NCI-H2107 (cell line): ENCODE measurements at places on chromosomes 5 and 9.

- no peak for DNase-seq
Measured at GRCh38 chr5:58842852-58843251, 260.0 kb downstream of the RAB3C start.

DNA sequence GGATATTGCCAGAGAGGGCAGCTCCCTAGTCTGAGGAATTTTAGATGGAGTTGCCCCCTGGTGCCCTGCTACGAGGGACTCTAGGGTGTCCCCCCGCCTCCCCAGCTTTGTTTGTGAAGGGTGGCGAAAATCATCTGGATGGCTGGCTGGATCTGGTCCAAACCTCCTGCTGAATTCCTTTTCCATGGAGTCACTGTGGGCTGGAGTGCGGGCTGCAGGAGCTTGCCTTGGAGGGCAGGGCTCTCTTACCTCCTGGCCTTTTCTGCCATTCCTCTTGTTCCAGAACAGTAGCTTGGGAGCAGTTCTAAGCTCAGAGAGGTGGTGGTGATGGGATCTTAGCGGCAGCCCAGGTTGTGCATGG lies 2.1 kb downstream of the SYNPO start:
- DNase-seq: no peak

DNA sequence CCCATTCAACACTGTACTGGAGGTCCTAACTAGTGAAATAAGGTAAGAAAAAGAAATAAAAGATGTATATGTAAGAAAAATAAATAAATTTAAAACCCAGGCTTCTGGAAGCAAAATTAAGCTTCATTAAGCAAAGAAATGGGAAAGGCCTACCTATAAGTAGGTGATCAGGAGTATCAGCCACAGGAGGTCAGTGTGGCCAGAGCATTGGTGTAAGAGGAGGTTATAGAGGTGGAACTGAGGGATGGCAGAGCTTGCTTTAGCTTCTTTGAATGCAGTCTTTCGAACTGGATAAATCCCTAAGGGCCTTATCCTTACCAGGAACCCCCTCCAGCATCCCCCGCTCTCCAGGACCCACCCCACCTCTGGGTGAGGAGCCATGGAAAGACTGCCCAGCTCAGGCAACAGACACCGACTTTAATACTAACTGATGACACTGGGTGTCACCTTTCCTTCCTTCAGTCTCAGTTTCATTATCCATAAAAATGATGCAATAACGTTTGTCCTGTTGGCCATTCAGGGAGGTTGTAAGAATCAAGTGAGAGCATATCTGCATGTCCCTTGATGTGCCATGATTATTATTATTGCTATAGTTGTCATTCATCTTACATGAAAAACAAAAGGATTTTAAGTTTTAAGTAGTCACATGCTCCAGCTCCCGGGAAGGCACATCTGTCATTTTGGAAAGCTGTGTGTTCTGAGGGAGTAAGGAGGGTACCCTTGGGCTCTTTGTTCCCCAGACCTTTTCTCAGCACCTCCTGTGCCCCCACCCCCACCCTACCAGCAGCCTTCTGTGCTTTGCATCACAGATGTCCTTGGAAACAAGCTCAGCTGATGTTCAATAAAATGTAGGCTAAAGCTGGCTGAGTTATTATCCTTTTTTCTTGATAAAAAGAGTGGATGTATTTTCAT lies 50.8 kb upstream of the CTNNA1 start:
- DNase-seq: no peak

GRCh38 chr9:128175726-128176125 lies 15.6 kb downstream of the CIZ1 start:
- DNase-seq: no peak

GRCh38 chr5:67588389-67588788 lies 391.8 kb upstream of the CD180 start:
- no peak for DNase-seq

DNA sequence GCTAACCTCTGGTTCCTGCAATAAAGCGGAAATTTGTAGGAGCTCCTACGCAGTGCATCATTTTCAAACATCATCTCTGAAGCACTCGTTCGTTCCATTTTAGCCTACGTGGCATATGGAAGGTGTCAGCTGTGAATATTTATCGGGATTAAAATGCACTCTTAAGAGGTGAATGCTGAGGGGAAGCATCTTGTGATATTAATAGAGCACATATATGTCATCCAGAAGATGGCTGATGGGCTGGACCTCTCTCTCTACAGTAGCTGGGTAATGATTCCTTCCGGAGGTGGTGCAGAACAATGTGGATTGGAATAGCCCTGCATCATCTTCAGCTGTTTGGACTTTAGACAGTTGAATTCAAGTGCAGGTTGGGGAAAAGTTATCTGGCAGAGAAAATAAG lies 478.7 kb downstream of the DMAC1 start:
- no peak for DNase-seq

GRCh38 chr5:128021411-128021810 lies 62.2 kb upstream of the SLC12A2 start:
- no peak for DNase-seq

- DNase-seq: peak; percentile 16
Measured at GRCh38 chr9:78121488-78121887, 89.9 kb upstream of the GNAQ start.

- DNase-seq: no peak
Measured at GRCh38 chr5:176994460-176995121, 12.0 kb downstream of the UIMC1 start.

- peak; percentile 67 for DNase-seq
Measured at GRCh38 chr9:38226491-38226951, 157.5 kb upstream of the SHB start.

DNA sequence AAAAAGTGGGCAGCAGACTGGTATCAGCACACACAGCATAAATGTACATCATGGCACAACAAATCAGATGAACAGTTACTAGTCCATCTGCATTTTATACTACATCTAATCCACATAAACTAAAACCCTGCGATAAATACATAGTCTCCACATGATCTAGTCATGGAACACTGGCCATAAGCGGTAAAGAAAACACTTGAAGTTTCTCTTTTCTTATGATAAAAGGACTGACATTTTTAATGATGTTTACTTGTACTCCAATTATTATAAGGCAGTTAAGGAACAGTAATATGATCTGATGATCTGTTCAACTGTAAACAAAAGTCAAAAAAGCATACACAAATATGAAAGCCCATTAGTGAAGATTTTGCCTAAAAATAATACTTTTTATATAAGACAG lies 112.5 kb downstream of the MPDZ start:
- DNase-seq: no peak

DNA sequence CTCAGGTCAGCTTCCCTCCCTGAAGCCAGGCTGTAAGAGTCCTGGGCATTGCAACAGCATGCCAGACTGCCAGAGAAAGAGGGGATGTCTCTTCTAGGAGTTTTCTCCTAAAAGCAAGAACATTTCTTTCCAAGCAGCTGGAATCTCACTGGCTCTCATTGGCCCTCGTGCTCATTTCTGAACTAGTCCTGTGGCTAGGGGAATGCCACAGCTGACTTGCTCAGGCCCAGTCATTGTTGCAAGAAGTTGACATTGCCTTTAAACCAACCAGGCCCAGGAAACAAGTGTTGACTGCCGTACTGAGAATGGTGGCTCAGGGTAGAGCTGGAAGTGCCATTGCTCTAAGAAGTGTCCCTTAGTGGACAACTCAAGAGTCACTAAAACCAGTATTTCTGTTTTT lies 15.0 kb upstream of the CEP120 start:
- no peak for DNase-seq

DNA sequence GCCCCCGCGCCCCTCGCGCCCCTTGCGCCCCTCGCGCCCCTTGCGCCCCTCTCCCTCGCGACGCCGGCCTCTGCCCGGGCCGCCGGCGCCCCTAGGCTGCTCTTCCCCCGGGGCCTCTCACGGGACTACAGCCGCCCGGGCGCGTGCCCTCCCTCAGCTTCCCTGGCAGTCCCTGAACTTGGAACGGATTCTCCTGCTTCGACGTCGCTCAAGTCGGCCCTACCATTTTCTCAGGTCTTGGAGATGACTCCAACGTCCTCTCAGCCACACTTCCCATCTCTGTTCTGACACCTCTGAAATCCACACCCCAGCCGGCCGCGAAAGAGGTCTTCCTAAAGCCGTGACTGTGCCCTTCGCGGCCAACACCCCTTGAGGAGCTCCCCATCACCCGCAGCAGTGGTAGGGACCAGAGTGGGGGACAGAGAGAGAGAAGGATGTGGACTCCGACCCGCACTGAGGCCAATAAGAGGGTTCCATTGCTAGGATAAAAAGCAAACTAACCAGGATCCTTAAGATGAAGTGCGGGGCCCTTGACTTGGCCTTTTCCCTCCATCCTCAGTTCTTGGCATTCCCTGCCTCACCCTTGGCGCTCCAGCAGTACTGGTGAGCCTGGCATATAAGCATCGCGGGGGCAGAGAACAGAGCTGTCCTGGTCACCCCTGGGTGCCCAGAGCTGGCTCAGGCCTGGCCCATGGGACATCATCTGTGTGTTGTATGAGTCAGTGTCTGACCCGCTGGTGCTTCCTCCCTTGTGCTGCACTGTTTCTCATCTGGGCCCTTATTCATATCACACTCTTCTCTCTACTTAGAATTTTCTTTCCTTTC lies 38.6 kb upstream of the GARNL3 start:
- DNase-seq: no peak

GRCh38 chr9:29393064-29393463 lies 1819.8 kb upstream of the C9orf72 start:
- DNase-seq: no peak

- no peak for DNase-seq
Measured at GRCh38 chr9:91949392-91949945, 559 bp downstream of the ROR2 start.

DNA sequence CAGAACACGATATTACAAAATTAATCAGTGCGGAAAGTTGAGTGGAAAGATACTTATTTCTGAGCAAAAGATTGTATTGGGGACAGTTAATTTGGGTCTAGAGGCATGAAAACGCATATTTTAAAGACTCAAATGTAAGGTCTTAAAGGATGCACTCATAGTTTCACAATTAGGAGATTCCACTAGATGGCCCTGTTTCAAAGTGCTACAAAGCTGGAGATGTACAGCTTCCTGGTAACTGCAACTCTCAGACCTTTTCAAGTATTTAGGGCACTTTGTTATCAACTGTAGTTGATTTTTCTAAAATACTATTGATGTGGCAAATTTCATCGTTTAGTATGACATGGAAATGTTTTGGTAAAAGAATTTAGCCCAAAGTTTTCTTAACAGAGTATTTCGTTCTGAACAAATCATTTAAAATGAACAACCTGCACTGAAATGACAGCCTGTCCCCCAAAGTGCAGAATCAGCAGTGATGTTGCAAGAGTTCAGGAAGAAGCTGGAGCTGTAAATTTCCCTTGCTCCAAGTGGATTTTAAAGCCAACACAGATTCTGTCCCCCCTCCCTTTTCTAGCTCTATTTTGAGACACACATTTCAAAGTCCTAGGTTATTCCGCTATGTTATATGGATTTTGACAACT lies 16.2 kb upstream of the NDUFB6 start:
- DNase-seq: peak; percentile 12

DNA sequence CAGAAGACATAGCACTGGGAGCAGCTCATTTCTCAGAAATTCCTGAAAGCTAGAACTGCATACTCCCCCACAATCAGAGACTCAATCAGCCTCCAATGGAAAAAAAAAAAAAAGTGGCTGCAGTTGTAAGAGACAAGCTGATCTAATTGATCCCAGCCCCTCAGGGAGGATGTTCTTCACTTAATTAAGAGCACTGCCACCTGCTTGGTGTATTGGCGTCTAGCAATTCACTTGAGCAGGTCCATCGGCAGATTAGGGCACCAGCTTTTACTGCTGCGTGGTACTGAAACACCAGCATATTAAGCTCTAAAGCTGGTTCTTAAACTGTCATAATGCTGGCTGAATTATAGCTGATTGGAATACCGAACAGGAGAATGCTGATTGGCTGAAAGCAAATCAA lies 1890.1 kb upstream of the WWC1 start:
- DNase-seq: no peak

DNA sequence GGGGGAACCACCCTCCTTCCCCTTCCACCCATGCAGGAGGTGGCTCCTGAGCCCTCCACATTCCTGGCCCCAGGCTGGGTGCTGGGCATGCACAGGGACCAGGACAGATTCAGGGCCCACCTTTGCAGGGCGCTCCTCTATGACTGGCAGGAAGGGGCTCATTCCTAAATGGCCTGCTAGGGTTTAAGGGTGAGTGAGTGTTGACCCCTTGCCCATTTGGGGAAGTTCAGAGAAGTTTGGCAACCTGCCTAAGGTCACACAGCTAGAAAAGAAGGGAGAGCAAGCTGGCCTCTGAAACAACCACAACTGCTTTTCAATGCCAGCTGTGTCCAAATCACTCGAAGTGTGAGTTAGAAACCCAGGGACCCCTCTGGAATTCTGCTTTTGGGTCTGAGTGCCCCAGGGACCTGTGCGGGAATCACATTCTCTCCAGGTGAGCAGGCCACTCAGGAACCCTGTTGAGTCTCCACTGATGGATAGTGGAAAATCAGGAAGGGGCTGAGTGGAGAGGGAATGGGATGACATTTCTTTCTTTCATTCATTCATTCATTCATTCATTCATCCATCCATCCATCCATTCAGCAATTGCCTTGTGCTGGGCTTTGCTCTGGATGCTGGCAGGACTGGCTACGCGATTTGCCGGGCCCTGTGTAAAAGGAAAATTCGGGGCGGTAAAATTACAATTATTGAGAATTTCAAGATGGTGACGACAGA lies 191.9 kb downstream of the C9orf50 start:
- no peak for DNase-seq

- no peak for DNase-seq
Measured at GRCh38 chr5:171480239-171480638, 60.8 kb downstream of the FGF18 start.

DNA sequence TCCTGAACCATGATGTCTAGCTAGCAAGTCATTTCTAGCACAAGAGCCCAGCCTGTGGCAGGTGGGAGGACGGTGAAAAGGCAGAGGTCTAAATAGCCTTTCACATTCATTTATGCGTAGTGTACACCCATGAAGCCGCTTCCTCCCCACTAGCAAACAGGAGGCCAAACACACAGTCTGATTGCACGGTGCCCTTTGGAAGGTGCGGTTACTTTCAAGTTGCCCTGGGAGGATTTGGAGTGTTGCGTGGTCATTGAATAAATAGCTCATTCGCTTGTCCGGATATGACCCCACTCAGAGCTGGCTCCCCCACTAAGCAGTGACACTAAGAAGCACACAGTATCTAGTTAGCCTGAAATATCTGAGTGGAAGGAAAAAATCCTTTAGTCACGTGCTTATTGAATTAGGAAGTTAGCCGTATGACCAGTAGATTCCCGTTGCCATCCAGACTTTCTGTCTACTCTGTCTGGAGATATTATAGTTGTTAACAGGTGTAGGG lies 664 bp upstream of the ARSB start:
- no peak for DNase-seq

DNA sequence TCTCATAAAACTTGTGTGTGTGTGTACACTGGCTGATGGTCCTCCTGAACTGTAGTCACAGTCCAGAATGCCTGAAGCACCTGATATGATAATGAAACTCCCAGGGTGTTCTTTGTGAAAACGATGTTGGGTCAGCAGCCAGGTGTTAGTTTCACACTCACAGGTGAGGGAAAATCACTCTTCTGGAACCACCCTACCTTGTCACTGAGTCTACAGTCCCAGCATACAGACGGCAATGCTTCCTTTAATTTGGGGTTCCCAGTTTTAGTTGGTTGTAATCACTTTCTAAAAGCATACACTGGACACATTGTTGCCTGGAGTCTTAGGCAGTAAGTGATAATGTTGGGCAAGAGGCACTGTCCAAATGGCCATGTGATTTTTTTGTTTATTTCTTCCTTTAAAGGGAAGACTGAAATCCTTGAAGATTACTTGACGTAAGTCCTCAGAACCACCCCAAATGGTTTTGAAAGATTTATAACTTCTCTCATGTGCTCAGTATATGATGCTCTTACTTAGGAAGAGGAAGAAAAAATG lies 18.2 kb upstream of the MGAT1 start:
- DNase-seq: no peak

- no peak for DNase-seq
Measured at GRCh38 chr5:170441393-170441784, 52.2 kb upstream of the KCNMB1 start.

GRCh38 chr9:99947395-99947794 lies 40.9 kb downstream of the STX17 start:
- DNase-seq: no peak
